Posterior cingulate gyrus (tissue), 11 donors: ENCODE measurements at places on chromosomes 13 and 19.

DNA sequence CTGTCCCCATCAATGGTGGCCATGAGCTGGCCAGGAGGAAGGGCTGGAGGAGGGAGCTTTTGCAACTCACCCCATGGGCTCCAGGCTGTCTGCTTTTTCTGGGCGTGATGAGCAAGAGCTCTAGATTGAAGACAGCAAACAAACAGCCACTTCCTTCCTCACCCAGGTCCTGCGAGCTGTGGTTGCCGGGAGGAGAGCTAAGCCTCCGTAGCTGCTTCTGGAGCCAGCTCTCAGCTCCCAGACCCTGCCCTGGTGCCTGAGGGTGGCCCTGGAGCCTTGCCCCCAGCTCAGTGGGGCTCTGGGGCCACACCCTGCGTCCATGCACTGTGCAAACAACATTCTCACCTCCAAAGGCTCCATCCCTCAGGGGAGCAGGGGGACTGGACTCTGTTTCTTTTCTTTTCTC is 6.2 kb downstream of the MYO1F start:
- no peak for DNase-seq

DNA sequence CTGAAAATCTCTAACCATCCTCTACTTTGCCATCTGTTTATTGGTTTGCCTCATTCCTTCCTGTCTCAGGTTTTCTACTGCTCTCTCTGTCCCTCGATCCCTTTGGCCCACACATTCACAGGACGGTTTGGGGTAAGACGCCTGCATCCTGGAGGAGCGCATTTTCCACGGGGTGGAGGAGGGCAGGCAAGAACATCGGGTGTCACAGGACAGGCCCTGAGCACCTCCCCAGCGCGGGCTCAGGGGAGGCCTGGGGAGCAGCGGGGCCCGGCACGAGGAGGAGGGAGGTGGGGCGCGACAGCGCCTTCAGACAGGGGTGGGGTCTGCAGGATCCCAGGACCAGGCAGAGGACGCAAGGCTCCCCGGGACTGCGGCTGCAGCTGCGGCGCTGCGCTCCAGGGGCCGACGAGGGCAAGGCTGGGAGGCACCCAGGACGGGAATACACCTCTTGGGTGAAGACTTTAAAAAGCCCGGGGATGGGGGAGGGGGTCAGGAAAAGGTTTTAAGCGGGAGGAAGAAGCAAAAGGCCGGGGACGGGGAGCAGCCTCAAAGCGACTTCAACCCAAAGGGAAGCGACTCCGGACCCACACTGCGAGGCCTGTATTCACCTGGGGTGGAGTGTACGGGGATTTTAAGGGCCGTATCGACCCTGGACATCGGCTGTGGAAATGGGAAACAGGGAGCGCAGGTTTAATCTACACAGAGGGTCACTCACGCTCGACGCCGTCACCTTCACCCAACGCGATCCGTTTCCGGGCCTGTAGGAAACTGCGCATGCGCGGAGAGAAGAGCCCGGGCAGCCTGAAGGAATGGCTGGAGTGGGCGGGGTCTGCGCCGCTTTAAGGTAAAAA is at the start of gene ZNF415:
Gene ZNF415, minus strand, starts transcription at position 770 of the 851 bp plus-strand sequence. CDS start 10,234 bp downstream, outside the sequence.
- peak; percentile 79 for DNase-seq

- no peak for DNase-seq
These were observed 34.3 kb downstream of the N4BP2L2 start for GRCh38 chr13:32504263-32504662.

GRCh38 chr19:34171539-34171876 is 796 bp upstream of the LSM14A start:
- no peak for DNase-seq

- DNase-seq, result no peak
These were observed 17.8 kb downstream of the BIVM start for GRCh38 chr13:102816708-102817107.

- DNase-seq, result no peak
These were observed 5.3 kb downstream of the PDCD2L start for GRCh38 chr19:34409189-34410164.

DNA sequence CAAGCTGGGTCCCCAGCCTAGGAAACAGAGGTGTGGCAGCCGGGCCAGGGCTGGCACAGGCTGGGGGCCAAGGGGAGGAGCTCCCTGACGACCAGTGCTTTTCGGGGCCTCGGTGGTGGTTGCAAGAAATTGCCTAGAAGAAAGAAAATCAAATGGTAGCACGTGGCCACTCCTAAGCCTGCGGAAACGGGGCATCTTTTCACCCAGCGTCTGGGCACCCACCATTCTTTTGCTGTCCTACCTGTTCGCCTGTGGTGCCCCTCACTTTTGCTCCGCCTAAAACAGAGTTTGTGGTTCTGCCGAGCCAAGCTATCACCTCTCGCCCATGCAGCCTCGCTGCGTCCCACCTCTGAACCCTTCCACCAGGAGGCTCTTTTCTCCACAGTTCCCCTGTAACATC is 7.1 kb upstream of the KRTDAP start:
- DNase-seq, result no peak

- no peak for DNase-seq
These were observed 84.6 kb upstream of the MTIF3 start for GRCh38 chr13:27534981-27535380.

- no peak for DNase-seq
These were observed 3.0 kb downstream of the CNFN start for GRCh38 chr19:42386974-42387707.

GRCh38 chr13:26465514-26465913 is 92.0 kb upstream of the WASF3 start:
- DNase-seq, result no peak
